ENCODE measurements at places on chromosomes 11 and 22.

GRCh38 chr11:33944693-33945424 lies 53.0 kb upstream of the LMO2 start:
- no peak for DNase-seq

DNA sequence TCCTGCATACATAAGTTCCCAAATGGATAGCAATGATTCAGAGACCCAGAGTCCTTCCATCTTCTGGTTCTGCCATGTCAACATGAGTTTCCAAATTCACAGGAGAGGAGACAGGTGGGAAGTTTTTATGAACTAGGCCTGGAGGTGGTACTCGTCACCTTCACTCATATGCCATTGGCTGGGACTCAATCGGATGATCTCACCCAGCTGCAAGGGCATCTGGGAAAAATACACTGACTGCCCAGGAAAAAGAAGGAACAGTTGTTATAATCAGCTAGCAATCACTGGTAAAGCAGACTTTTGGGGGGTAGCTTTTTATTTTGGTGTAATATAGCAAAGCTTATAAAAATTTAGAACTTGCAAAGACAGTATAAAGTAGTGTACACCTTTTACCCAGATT lies 83.9 kb downstream of the OTOG start:
- DNase-seq: no peak

DNA sequence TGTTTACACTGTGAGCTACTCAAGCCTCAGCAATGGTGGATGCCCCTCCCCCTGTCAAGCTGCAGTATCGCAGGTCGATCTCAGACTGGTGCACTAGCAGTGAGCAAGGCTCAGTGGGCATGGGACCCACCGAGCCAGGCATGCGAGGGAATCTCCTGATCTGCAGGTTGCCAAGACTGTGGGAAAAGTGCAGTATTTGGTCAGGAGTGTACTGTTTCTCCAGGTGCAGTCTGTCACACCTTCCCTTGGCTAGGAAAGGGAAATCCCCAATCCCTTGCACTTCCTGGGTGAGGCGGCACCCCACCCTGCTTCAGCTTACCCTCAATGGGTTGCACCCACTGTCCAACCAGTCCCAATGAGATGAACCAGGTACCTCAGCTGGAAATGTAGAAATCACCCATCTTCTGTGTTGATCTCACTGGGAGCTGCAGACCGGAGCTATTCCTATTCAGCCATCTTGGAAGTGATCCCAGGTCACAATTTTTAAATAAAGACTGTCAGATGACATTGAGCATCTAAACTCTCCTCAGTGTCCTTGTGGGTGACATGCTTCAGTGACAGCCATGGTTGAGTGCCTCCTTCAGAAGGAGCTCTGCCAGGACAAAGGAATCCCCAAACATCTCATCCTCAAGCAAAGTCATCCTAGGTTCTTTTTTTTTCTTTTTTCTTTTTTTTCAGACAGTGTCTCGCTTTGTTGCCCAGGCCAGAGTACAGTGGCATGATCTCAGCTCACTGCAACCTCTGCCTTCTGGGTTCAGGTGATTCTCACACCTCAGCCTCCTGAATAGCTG lies 10.8 kb downstream of the SLC22A24 start:
- DNase-seq: no peak

DNA sequence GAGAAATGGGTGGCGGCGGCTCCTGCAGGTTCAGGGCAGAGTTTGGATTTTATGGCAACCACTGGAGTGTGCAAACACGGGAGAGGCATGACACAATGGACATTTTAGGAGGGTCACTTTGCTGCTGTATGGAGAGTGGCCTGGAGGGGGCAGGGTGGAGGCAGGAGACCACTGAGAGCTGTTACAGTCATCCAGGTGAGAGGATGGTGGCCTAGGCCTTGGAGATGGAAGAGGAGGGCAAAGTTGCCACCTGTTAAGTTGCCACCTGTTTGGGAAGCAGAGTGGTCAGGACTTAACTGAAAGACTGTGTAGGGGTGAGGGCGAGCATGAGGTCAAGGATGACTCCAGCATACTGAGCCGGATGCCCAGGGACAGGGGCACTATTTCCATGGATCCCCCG lies 2.3 kb upstream of the RAD9A start:
- peak; percentile 72 for DNase-seq

DNA sequence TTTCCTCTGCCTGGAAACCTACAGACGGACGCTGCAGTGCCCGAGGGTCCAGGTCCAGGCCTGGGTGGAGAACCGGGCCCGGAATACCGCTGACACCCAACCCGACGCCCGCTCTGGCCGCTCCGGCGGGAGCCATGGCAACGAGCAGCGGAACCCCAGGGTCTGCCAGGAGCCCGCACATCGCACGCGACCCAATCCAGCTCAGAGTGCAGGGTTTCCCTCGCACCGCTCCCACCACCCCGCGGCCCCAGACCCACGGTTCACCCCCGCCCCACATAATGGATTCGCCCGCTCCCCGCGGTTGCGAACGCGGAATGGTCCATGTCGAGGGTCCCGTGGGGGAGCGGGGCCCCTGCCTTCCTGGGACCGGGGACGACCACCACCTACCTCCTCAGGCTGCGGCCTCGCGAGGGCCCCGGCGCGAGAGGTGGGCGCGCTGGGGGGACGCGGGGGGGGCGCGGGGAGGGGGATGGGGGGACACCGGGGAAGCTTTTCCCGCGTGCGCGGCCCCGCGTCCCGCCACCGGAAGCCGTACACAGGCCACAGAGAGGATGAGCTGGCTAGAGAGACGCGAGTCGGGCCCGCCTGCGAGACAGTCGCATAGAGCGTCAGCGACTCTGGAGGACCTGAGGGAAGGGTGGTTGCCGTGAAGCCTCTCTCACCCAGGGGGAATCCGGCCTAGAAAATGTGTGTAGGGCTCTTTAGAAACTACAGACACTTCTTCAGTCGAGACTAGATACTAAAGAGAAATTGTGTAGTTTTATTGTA lies at the start of gene SSRP1:
TSS of gene SSRP1 (minus strand) at position 550 of the 768 bp plus-strand sequence. CDS start 771 bp downstream, outside the sequence.
- DNase-seq: peak; percentile 93

Data from GM13976 (cell line).